ENCODE measurements at places on chromosomes 5 and 9.
A peak's percentile ranks its signal among the peaks of the same experiment; 100 is the strongest.

GRCh38 chr5:111748304-111748763 is 8.7 kb downstream of the NREP start:
- DNase-seq = no peak

- no peak for DNase-seq
Observed at GRCh38 chr5:64595031-64595855, 89.4 kb downstream of the RGS7BP start.

- DNase-seq = no peak
Observed at GRCh38 chr9:4964540-4964939, 20.5 kb upstream of the JAK2 start.

- DNase-seq = no peak
Observed at GRCh38 chr5:102986074-102986473, 133.9 kb downstream of the GIN1 start.

- no peak for DNase-seq
Observed at GRCh38 chr9:93192721-93193387, 8.9 kb downstream of the WNK2 start.

- no peak for DNase-seq
Observed at GRCh38 chr5:82387001-82387818, 109.1 kb upstream of the RPS23 start.

DNA sequence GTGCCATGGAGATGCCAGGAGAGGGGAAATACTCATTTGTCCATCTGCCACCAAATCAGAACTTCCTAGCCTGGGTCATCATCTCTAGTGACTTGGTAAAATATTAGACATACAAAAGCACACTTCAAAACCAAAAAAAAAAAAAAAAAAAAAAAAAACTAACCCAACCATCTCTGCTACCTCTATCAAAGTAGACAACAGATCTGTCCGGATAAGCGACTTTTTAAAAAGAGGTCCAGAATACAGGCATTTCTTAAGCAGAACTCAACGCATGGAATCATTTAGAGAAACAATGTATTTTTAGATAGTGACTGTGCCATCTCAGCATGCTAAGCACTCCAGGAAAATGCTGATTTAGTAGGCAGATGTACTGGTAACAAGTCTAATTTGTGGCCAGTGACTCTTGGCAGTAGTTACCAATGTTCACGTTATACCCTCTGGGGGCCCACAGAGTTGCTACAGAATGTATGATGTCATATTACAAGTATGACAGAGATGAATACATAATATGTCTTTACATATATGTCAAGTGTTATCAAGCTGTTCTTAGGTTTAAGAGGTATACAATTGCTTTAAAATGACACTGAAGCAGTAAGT is 107.8 kb downstream of the SMIM23 start:
- no peak for DNase-seq

GRCh38 chr9:69996967-69997366 is 46.7 kb upstream of the MAMDC2 start:
- no peak for DNase-seq

DNA sequence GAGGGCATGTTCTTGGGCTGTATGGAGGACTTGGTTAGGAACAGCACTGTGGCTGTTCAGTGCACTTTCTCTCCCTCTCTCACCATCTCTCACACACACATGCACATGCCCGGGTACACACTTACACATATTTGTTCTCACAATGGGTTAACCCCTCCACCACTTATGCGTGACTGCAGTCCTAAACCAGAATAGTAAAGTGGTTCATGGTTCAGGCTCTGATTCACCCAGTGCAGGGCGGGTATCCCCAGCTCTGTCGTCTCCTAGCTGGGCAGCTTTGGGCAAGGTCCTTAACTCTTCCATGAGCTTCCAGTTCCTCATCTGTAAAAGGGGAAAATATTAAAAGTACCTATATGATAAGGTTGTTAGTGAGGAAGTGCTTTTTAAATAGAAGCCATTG is 45.3 kb upstream of the GALNT10 start:
- no peak for DNase-seq

DNA sequence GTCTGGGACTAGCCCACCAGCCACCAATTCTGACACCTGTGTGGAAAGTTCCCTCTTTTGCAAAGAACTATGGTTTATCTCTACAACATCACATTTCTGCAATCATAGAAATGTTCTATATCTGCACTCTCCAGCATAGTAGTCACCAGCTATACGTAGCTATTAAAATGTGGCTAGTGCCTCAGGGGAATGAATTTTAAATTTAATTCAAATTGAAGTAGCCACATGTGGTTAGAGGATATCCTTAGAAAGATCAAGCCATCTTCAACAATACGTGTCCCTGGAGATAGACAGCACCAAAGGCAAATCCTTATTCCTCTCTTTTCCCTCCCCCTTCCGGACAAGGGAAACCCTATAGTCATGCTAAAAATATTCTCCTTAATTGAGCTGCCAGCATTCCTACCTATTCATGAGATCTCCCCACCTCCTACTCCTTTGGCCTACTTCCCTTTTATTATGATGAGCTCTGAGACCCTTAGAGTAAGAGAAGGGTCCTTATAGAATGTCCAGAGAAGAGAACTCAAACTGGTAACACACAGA is 11.1 kb downstream of the LCP2 start:
- no peak for DNase-seq

GRCh38 chr5:68272289-68272688 is 56.7 kb downstream of the PIK3R1 start:
- DNase-seq = no peak

DNA sequence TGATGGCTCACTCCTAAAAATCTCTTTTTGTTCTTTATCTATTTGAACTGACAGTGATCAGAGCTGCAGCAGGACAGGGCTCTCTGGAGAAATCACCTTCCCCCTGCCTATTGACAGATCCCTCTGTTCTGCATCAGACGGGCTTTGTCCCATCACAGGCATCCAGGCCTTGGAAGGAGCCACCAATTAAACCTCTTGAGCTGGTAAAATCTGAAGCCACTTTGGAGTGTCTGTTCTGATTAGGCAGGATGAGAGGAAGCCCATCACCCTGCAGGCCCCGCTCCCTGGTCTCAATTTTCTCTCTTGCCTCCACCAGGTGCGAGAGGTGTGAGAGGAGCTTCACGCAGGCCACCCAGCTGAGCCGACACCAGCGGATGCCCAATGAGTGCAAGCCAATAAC is 97.7 kb downstream of the PRDM6 start:
- no peak for DNase-seq

GRCh38 chr5:55191165-55191564 is 18.2 kb upstream of the CDC20B start:
- no peak for DNase-seq

GRCh38 chr5:132491368-132492364 is 1.1 kb upstream of the IRF1 start:
- DNase-seq = peak; percentile 47

DNA sequence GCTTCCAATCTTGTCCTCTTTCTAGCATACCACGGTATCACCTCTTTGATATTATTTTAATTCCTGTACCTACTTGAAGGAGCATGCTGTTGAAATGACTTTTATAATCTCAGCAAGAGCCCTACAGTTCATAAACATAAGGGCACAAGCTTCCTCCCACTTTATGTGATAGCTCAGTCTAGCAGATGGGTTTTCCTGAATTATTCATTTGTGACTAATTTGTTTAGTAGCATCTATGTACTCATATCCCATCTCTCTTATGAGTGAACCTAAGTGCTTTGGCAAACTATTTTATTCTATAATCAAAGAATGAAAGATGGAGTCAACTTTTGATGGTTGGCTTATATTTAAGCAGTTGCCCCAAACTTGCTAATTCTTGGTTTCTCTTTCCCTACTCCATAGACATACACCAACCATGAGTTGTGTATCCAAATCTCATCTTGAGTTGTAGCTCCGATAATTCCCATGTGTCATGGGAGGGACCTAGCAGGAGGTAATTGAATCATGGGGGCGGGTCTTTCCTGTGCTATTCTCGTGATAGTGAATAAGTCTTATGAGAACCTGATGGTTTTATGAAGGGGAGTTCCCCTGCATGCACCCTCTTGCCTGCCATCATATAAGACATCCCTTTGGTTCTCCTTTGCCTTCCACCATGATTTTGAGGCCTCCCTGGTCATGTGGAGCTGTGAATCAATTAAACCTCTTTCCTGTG is 17.7 kb downstream of the TXNDC8 start:
- DNase-seq = no peak

Data from activated CD4-positive, alpha-beta T cell treated with anti-CD3 and anti-CD28 coated beads, Interleukin-2, amount 50 U/mL, for 48 hours (primary cell).